NCI-H1092 (cell line): ENCODE measurements at places on chromosomes 7 and 10.
A peak's percentile ranks its signal among the peaks of the same experiment; 100 is the strongest.

DNA sequence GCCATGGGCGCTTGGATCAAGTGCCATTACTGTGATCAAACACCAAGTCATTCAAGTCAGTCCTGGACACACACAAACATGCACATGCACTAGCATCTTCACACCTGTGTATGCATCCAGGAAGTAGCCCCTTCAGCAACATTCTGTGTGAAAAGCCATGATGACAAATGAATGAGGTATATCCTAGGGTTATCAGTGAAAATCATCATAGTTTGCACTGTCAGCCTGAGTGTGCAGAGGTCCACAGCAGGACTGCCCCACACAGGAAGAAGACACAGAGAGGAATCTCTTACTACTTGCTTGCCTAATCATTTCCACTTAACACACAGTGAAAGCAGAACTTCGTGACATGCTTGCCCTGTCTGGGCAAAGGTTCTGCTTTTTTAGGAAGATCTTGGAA, 184.0 kb upstream of the ADO start:
- no peak for DNase-seq

GRCh38 chr7:151552352-151553028, 32.8 kb upstream of the RHEB start:
- peak; percentile 80 for DNase-seq

DNA sequence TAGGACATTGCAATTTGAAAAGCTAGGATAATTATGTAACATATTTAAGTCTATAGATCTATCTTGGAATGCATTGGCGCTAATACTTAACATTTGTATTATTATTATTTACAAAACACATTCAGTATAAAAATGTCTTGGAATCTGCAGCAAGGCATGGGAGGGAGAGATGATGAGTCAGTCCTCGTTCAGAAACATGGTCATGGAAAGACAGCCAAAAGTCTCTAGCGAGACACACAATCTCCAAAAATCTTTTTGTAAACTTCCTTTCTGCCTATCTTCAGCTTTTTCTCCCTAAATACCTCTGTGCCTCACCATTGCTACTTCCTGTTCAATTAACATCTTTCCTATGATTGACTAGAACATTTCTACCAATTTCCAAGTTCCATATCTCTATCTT, 188.4 kb upstream of the CACNA2D1 start:
- DNase-seq: no peak

- peak; percentile 66 for DNase-seq
These were observed 4.7 kb downstream of the ZNF775 start for GRCh38 chr7:150383710-150384397.

GRCh38 chr7:132464740-132465139, 111.5 kb downstream of the PLXNA4 start:
- no peak for DNase-seq

GRCh38 chr10:29237786-29238185, 51.1 kb upstream of the LYZL1 start:
- no peak for DNase-seq

DNA sequence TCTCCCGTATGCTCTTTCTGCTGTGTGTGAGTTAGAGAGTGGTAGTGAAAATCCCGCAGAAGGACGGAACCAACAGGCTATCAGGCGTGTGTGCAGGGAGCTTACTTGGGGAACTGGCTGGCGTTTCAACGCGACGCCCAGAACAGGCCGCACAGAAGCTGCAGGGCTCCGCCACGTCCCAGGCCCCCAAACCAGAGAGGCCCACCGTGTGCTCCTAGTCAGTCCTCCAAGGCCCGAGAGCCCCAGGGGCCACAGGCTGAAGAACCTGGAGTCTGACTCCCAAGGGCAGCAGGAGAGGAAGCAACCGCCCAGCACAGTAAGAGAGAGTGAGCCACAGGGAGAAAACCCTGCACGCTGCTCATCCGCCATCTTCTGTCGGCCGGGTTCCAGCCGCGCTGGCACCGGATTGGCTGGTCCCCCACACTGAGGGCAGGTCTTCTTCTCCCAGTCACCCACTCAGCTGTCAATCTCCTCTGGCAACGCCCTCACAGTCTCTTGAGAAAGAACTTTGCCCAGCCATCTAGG, 730.6 kb upstream of the VSTM2A start:
- no peak for DNase-seq

DNA sequence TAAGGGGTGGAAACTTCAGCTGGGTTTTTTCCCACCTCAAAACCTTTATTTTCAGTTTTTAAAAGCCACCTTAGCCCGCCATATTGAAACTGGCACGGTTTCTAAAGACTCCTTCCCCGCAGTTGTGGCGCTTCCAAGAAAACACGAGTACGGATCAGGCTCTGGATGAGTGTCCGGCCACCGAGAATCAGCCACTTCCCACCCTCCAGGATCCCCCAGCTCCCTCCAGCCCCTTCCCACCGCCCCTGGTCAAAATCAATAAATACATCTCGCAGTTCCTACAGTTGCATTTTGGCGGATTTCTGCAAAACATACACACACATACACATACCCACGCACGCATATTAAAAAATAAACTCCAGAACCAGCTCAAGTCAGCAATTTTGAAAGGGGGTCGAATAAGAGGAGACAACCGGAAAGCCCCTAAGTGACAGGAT, 1.1 kb downstream of the SFMBT2 start:
- DNase-seq: no peak

GRCh38 chr10:36332926-36333325, 690.8 kb upstream of the FZD8 start:
- no peak for DNase-seq
